Fibroblast of skin of abdomen (primary cell): ENCODE measurements at places on chromosomes 7 and 10.

- no peak for DNase-seq
These were observed 553.3 kb downstream of the INHBA start for GRCh38 chr7:41149576-41149975.

DNA sequence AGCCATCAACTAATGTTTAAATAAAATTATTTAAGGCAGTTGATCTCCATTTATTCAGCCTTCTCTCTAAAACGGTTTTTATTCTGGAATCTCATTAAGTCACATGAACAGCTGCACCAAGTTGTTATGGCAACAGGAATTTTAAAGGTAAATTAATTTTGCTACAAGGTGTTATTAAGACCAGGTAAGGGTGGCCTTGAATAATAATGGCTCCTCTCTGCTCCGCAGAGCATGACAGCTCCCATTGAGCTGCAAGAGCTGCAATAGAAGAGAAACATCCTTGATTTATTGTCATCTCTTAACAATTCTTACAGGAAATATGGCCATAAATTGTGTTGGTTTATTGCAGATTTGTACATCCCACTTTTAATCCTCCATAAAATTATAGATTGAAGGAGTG lies 165.8 kb downstream of the KLF6 start:
- no peak for DNase-seq

GRCh38 chr7:112735261-112735660 lies 54.9 kb downstream of the TMEM168 start:
- DNase-seq: no peak

- DNase-seq: no peak
These were observed 19.1 kb downstream of the TCF7L2 start for GRCh38 chr10:112969131-112969530.

GRCh38 chr7:134548877-134549276 lies at the start of gene AKR1B15:
Gene AKR1B15, plus strand, starts transcription at chr7:134549110. Its CDS starts 15,510 bp downstream, at chr7:134564620.
- peak; percentile 23 for DNase-seq
